Stimulated activated CD8-positive, alpha-beta memory T cell treated with anti-CD3 and anti-CD28 coated beads, Interleukin-15, amount 100 ng/mL, for 48 hours (primary cell): ENCODE measurements at places on chromosomes 7 and 10.
A peak's percentile ranks its signal among the peaks of the same experiment; 100 is the strongest.

- DNase-seq = peak; percentile 46
Observed at GRCh38 chr7:157502701-157503111, 165.9 kb downstream of the DNAJB6 start.

GRCh38 chr10:109588259-109588658, 335.1 kb downstream of the XPNPEP1 start:
- no peak for DNase-seq

DNA sequence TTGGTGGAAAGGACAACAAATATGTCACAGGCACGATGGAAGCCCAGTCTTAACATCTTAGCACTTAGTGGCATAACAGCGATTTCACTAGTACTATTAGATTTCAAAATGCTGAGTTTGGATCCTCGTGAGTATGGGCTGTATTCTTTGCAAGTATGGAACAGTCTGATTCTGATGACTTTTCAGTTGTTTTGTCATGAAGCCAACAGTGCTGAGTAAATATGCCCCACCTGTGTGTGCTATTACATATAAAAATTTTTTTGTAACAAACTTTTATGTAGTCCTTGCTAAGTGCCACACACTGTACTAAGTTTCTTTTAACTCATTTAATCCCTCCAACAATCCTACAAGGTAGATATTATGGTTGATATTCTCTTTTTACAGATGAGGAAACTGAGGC, 30.8 kb downstream of the MTURN start:
- no peak for DNase-seq

GRCh38 chr7:146514304-146514703, 397.7 kb downstream of the CNTNAP2 start:
- no peak for DNase-seq

DNA sequence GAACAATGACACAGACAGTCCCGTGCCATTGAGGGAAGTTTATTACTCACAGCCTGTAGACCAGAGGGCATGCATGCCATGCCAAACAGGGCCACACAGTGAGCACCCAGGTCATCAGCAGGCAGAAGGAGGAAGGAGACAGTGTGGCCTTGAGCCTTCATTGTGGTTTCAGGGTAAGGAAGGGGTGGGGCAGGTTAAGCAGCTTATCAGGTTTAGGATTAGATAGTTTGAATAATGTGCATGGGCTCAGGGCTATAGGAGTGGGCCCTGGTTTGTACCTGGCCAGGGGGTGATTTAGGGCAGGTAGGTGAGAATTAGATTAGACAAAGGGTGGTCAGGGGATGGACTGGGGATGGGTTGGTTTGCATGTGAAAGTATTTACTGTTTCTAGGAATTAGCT, 67.9 kb downstream of the ADCY1 start:
- no peak for DNase-seq

GRCh38 chr10:100520811-100521210, 1.1 kb upstream of the SEC31B start:
- DNase-seq = no peak

DNA sequence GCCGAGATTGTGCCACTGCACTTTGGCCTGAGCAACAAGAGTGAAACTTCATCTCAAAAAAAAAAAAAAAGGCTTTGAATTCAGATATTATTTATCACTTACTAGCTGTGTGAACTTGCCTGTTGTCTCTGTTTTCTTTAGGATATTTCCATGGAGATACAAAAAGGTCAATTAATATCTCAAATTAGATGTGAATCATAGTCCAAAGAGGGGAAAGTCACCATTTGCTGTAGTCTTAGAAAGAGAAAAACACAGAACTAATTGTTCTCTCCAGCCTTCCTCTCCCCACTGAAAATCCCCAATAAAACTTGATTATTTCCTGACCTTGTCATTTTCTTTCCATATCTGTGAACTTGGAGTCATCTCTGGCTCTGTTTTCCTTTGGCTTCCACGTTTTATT, 21.2 kb downstream of the HEPACAM2 start:
- no peak for DNase-seq

- DNase-seq = no peak
Observed at GRCh38 chr10:67521546-67521945, 174.4 kb downstream of the CTNNA3 start.

DNA sequence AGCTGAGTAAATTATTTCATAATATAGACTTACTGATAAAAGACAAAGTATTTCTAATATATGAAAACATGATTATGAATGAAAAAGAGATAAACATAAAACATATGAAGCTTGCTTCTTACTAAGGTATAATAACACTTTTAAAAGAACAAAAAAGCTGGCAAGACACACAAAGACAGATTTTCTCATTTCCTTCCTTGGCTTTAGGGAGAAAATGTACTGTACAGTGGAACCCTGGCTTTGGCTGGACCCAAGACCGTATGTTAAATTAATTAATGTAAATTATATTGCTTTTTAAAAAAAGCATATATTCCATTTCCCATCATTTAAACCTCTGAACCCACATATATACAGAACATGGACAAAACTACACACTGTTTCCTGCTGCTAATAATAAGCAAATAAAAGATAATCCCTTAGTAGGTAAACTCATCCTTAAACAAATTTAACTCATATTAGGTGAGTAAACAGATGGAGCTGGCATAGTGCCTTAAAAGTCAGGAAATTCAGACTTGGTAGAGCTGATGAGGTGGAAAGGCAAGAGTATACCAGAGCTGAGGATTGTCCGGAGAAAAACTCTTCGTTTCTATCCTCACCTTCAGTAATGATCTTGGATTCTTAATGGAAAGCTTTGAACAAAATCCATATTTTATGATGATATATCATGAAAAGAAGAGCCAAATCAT, 1016.4 kb upstream of the KCND2 start:
- DNase-seq = no peak

DNA sequence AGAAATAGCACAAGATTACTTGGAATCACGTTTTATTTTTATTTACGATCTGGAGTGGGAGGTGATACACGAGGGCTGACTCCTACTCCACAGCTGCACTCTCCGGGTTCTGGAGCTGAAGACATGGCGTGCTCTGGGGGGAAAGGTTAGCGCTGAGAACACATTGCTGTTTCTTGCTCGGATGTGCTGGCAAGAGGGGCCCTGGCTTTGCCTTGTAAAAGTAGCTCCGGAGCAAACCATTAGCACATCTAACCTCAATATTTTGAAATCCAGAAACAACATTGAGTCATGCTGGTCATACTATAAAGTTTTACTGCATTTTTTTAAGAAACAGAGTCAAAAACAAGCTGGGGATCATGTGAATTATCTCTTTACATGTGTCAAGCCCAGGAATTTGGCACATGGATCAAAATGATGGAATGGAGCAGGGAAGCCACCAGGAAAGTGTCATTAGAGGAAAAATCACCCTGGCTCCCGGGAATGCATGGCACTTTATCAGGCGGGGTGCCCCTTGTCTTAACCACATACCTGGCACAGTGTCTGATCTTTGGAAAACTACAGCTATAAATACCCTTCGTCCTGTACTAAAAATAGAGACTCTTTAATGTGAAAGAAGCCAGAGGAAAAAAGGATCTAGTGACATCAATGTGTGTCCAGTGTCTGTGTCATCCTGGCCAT, 31.6 kb upstream of the LYZL1 start:
- no peak for DNase-seq
